ENCODE measurements at places on chromosomes 1 and 21.

DNA sequence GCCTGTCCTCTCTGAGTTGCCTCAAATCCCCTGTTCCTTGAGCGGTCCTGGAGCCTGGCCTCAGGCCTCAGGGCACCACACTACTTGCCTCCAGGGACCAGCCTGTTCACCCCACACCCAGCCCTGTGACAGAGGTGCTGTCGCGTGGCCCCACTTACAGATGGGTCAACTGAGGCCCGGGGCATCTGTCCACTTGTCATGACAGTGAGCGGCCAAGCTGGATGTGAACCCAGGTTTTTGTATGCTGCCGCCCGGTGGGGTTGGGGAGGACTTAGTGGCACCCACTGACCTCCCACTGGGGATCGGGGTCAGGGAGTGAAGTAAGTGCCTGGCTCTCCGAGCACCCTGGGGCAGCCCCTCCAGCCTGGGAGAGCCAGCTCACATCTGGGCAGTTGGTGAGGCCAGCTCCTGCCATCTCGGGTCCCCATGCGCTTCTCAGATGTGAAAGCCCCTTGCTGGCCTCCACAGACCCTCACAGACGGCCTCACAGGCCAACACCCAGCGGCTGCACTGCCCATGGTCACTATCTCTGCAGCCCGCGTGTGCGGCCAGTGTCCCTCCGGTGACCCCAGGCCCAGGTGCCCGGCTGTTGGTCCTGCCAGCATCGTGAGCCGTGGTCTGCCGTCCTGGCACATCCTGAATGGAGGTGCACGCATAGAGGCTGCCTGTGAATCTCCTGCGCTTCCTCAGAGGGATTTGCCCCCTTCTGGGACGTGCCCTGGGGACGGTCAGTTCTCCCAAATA is 9.3 kb upstream of the FAAP20 start:
- DNase-seq, result no peak

DNA sequence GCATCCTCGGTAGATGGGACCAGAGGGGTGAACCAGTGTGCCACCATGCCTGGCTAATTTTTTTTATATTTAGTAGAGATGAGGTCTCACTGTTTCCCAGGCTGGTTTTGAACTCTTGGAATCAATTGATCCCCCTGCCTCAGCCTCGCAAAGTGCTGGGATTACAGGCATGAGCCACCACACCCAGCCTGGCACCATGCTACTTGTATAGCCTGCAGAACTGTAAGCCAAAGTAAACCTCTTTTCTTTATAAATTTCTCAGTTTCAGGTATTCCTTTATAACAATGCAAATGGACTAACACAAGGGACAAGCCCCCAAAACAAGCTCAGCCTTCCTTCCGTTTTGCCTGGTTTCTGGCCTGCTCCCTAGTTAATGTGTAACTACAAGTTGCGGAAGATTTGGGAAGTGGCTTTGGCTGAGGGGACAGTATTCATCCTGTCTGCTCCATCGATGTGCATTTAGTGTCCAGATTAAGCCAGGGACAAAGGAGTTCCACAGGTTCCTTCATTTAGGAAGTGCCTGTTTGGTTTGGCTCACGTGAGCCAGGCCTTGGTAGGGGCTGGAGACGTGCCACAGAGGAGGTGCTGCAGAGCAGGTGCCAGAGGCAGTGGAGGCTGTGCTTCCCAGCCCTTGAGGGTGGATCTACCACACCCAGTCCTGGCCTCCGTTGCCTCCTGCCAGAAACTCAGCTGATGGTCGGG is 4.4 kb downstream of the AVPR1B start:
- no peak for DNase-seq

DNA sequence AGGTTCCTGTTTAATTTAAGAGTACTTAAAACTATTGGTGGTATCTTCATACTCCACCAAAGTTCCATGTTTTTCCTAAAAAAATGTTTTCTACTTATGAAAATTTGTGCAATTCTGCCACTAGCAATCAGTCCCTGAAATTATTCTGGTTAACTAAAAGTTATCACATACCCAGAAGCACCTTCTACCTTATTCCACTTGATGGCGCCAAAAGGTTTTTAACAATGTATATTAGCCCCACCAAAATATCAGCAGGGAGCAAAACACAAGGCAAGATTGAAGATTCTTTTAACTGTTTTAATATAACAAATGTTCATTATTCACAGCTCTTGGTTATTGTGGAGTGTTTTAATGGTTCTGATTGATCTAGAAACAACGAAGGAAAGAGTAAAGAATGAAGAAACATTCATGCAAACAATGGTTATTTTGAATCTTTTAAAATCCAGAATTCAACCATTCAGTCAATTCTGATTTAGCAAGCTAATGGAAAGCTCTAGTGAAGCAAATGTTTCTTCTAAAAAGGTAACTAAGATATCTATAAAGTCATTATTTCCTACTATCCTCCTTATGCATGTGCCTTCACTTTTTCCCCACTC is 67.2 kb downstream of the TTLL7 start:
- DNase-seq, result peak; percentile 1

DNA sequence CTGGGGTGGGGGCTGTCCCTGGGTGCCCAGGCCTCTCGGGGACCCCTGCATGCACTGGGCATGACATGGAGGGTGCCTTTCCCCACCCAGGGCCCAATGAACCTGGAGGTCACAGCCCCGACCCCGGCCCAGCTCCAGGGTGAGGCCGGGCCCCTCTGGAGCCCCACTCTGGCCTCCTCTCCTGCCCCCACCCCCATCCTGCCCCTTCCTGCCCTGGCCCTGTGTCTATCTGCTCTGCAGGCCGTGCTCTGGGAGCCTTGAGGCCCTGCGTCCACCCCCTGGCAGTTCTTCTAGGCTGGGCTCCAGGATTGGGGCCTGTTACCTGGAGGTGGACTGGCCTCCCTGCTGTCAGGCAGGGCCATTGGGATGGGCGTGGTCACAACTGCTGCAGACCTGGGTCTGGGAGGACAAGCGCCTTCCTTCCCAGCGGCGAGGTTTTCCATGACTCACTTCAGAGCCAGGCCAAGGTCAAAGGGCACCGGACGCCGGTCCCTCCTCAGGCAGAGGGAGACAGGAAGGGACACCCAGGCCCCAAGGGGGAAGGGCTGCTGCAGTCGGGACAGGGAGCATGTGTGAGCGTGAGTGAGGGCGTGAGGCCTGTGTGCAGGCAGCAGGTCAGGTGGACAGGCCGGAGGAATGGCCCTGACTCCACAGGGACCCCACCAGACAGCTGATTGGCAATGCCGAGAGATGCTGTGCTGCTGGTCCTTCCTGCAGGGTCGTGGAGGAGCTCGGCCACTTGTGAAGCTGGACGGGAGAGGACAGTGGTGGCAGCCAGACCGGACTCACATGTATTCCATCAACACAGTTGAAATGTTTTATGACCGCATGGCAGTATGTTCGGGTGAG is 31.1 kb upstream of the POFUT2 start:
- no peak for DNase-seq

DNA sequence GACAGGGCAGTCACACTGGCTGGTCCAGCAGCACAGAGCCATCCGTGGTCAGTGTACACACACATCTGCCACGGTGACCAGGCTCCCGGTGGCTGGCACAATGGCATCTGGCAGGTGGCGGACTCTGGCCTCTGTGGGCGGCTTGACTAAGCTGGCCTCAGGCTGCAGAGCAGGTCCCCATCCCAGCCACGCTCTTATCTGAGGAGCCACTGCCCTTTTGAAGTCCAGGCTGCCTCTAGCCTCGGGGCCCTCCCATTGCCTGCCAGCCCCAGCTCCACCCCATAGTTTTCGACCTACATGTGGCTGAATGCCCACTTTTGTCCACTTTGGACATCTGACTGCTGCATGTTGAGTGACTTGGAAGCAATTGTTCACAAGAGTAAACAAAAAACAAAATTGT is 29.9 kb upstream of the EDN2 start:
- DNase-seq, result no peak

DNA sequence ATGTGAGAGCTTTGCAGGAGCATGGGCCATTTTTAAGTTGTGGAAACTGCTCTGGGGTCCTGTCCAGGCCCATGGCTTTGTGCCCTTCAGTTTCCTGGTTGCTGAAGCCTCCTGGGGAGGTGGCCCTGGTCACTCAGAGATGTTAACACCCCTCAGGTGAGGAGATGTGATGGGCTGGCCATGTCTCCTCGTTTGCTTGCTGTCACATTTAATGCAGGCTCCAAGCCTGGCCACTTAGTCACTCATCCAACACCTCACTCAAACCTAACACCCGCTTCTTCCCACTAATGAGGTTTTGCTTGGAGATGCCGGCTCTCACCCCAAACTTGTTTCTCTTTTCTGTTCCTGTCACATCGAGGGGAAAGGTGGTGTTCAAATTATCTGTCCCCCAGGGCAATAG is 192.7 kb downstream of the PTPRU start:
- DNase-seq, result no peak

GRCh38 chr21:28177124-28177523 is 815.6 kb downstream of the LTN1 start:
- no peak for DNase-seq

DNA sequence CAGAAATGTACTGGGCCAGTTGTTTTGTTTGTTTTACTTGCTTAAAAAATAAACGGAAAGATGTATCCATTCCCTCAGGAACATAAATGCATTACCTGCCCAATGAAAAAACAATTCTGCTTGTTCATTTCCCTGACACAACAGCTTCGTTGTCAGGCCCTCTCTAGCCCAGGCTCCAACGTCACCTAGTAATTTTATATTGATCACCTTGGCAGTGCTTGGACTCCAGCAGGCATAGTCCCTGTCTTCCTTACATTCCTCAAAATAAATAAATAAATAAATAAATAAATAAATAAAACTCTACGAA is 1.2 kb downstream of the CEP170 start:
- no peak for DNase-seq

GRCh38 chr1:203519053-203519840 is 25.3 kb downstream of the OPTC start:
- no peak for DNase-seq

GRCh38 chr1:1347663-1348419 is 1.4 kb downstream of the DVL1 start:
- no peak for DNase-seq

DNA sequence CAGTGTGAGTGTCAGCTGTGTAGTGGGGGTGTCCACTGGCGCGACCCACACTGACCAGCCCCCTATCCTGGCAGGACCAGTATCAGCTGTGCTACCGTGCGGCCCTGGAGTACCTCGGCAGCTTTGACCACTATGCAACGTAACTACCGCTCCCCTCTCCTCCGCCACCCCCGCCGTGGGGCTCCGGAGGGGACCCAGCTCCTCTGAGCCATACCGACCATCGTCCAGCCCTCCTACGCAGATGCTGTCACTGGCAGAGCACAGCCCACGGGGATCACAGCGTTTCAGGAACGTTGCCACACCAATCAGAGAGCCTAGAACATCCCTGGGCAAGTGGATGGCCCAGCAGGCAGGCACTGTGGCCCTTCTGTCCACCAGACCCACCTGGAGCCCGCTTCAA is 28.1 kb upstream of the KDM4A start:
- no peak for DNase-seq

- DNase-seq, result no peak
Measured at GRCh38 chr1:107691540-107691939, 273.4 kb downstream of the VAV3 start.

- DNase-seq, result no peak
Measured at GRCh38 chr1:52603630-52604029, 1.5 kb downstream of the GPX7 start.

- DNase-seq, result no peak
Measured at GRCh38 chr1:96772349-96772748, 50.8 kb downstream of the PTBP2 start.

GRCh38 chr1:7117399-7118281 is 332.4 kb downstream of the CAMTA1 start:
- no peak for DNase-seq

DNA sequence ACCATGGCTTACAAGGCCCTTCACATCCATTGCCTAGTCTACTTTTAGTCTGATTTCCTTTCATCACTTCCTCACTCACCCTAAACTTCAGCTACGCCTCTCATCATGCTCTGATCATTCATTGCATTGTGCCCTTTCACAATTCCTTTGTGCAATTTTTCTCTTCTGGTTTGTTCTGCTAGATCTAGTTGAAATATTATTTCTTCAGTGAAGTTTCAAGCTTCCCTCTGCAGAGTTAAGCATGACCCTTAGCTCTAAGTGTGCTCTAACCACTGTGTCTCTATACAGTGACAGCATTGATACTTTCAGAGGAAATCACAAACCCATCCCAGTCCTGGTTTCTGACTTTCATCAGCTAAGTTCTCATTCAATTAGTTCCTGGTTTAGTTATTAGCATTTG is 166.1 kb downstream of the PLA2G4A start:
- DNase-seq, result no peak

DNA sequence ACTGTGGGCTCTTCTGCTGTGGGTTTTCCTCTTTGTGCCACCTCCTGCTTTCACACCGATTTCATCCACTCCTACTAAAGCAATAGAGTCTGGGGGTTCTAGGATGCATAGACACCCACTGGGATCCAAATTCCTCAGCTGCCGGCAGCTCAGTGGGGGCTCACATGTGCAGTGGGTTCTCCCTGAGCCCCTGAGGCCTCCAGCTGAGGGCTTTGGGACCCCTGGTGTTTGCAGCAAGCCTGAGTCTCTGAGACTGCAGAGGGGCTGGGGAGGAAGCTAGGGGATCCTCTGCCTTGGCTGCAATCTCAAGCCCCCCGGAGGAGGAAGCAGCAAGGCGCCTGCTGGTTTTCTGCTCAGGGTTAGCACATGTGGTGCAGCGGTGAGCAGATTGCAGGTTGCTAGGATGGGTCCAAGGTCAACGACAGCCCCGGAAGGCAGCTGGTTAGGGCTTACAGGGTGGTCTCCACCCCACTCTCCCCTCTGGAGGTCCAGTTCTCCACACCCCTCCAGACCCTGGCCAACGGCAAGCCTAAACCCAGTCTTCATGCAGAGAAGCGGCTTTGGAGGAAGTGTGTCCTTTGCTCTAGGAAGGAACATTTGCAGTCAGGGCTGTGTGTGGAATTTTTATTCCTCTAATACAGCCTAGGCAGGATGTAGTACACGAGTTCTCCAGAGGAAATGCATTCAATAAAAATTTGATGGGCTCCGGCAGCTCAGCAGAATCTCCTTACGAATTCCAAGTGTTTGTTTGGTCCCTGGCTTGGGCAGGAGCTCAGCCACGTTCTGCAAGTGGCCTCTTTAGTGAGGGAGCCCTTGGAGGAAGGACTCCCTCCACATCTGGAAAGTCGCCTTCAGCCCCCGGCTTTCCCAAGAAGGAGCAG is 269.1 kb upstream of the VAMP3 start:
- DNase-seq, result no peak

DNA sequence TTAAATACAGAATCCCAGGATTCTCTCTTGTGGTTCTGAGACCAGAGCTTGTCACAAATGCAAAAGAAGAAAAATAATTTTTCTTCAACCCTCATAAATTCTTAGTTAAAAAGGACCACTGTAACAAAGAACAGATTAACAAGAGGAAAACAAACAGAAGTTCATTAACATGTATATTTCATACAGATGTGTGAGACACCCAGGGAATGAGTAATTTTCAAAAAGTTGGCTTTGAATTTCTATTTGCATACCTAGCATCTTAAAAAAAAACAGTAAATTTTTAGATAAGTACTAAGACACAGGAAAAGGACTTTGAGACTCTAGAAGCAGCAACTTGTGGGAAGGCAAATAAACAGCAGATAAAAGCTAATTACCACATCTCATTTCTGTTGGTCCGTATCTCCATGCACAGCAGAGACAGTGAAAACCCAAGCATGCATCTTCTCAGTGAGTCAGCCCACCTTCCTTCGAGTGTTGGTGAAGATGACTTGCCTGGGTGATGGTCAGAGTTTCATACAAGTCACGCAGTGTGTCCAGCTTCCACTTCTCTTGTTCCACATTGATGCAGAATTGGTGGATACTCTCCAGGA is 399.9 kb upstream of the ADAMTS5 start:
- DNase-seq, result no peak
